ENCODE measurements at places on chromosomes 1 and 21.

DNA sequence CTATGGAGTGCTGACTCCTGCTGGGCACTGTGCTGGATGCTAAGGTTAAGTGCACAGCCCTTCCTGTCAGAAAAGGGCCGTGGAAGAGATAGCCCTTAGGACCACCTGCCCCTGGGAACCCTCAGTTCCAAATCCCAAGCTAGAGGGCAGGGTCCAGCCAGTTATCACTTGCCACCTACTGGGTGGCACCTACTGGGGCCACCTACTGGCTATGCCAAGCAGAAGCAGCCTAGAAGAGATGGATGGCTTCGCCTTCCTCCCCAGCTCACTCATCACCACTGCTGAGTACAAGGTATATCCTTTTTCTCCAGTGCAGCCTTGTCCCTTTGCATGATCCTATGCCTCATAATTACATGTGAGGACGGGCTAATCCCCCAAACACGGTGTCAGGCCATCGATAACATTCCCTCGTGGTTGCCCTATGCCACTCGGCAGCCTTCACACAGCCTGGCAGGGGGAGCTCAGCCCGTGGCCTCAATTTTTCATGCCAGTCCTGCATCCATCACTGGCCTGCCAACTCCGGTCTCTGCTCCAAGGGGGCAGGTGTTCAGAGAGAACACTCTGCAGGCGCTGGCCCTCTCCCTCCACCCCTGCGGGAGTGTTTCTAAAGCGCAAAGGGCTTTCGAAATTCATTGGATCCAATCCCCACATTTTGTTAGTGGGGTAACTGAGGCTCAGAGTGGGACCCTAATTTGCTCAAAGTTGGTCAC is 49.0 kb downstream of the SYT2 start:
- DNase-seq: peak; percentile 20

- DNase-seq: no peak
Measured at GRCh38 chr21:44730951-44731579, 19.7 kb upstream of the TSPEAR start.

DNA sequence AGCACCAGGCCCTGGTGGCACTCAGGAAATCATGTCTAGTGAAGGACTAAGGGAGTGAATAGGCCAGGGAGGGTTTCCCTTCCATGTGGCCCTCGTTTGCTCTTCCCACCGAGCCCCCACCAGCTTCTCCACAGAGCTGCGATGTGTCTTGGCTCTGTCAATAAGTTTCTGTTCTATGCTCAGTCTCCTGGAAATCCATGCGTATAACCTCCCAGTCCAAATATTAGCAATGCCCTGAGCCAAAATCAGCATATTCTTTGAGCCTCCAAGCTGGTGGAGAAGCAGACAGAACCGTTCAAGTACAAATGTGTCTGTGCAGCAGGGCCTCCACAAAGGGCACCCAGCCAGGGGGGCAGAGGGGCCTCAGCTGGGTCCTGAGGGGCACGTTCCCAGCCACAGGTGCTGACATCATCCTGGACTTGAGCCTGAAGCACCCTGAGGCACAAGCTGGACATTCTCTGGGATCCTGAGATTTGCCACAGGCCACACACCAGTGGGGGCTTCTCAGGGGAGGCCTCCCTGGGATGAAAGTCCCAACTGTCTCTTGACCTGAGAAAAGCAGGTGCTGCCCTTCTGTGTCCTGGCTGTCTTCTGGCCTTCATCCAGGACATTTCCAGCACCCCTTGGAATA is 350.5 kb upstream of the VAMP3 start:
- DNase-seq: no peak

- DNase-seq: peak; percentile 49
Measured at GRCh38 chr1:39980555-39981313, 25.8 kb downstream of the MFSD2A start.

DNA sequence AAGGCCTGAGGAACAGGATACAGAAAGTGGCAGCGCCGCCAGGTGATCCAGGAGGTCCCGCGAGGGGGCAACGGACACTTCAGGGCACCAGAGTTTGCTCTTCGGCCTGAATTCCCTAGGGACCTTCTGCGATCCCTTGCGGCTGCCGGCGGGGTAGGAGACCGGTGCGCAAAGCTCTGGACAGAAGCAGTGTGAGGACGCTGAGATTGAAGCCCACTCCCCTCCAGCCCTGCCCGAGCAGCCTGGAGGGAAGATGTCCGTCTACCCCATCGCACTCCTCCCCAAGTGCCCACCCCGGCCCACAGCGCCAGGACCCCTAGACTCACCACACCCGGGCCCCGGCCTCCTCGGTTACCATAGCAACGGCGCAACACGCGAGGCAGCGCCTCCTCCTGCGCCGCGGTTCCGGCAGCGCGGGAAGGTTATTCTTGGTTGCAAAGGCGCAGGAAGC is at the start of gene ANKRD45:
ANKRD45 (minus strand) TSS at position 361 of the 451 bp plus-strand sequence. CDS start 10,433 bp downstream, outside the sequence.
- peak; percentile 40 for DNase-seq

GRCh38 chr1:214247501-214248041 is 33.4 kb upstream of the SMYD2 start:
- no peak for DNase-seq

- peak; percentile 89 for DNase-seq
Measured at GRCh38 chr21:31351438-31351837, 7.4 kb upstream of the TIAM1 start.

GRCh38 chr1:150311762-150312161 is 9.6 kb upstream of the PRPF3 start:
- no peak for DNase-seq

DNA sequence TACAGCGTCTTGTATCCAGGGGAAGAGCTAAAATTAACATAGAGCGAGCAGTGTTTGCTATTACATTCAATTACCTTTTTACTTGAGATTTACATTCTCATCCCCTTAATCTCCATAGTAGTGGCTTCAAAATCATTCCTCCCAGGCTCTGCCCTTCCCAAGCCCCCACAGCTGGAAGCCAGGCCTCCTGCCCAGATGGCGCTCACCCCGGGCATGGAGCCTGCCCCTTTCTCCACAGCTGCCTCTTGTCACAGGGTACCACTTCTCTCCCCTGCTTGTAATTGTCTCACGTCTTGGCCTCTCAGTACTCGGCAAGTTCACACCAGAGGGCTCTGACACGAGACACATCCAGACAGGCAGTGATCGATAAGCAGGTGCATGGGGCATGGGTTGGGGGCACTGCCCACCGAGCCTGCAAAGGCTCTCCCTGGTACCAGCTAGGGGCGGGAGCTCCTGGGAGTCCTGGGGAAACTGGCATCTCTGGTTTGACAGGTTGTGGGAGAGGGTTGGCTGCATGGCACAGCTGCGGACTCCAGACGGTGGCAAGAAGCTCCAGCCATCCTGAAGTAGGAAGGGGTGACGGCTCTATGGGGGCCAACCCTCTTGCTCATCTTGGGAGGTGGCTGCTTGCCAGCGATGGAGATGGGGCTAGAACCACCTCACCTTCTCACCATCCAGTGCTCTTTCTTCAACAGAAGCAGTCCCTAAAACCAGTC is 20.1 kb downstream of the CASZ1 start:
- peak; percentile 73 for DNase-seq

DNA sequence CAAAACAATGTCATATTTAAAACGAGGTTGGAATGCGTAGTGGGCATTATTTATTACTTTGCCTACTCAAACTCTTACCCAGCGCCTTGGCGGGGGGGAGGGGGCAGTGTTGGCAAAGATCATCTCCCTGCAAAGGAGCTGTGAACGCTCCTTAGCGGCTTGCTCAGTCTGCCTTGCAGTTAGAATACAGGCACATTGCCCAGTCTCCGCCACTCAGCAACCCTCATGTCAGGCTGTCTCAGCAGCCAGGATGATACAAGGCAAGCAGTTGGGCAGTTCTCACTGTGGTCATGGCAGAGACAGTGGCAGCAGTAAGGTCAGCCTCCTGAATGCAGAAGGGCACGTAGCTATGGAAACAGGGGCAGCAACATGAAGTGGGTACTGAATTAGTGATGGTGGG is 170.4 kb upstream of the KCNK2 start:
- DNase-seq: no peak

GRCh38 chr1:150256198-150256553 is 1.4 kb upstream of the CA14 start:
- no peak for DNase-seq

- DNase-seq: no peak
Measured at GRCh38 chr1:62450301-62450700, 13.5 kb downstream of the USP1 start.

GRCh38 chr1:165928075-165928731 is 100.8 kb downstream of the UCK2 start:
- peak; percentile 77 for DNase-seq

- no peak for DNase-seq
Measured at GRCh38 chr1:31215065-31215570, 24.6 kb downstream of the NKAIN1 start.

DNA sequence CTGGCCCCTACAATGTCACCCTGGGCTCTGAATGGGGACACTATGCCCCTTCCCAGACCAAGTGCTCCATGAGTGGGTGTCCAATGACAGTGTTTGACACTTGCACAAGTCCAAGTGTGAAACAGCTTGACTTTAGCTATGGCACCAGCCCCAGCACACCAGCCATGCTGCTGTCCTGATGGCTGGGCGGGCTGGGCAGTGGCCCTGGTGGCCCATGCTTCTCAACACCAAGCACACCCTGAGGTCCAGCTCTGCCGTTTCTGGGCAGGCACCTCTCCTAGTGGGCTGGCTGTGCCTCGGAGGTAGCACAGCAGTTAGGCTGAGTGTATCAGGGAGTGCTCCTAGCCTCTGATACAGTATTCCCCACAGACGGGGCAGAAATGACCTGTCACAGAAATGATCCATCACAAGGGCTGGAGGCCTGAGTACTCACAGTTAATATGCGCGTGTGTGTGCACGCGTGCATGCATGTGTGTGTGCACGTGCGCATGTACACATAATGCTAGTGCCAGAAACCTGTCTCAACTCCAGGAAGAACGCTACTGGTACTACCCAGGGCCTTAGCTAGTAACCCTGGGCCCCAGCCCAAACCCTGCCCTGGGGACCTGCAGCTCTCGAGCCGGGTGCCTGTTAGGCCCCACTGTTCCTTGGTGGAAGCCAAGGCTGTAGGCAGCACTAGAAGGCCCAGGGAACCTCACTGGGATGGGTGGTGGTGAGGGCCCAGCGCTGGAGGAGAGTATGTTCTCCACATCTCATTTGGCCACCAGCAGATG is 134.0 kb downstream of the DMRTB1 start:
- DNase-seq: no peak

GRCh38 chr1:117671781-117672501 is 66.1 kb downstream of the TENT5C start:
- no peak for DNase-seq

- no peak for DNase-seq
Measured at GRCh38 chr1:219189952-219190351, 16.3 kb downstream of the LYPLAL1 start.

DNA sequence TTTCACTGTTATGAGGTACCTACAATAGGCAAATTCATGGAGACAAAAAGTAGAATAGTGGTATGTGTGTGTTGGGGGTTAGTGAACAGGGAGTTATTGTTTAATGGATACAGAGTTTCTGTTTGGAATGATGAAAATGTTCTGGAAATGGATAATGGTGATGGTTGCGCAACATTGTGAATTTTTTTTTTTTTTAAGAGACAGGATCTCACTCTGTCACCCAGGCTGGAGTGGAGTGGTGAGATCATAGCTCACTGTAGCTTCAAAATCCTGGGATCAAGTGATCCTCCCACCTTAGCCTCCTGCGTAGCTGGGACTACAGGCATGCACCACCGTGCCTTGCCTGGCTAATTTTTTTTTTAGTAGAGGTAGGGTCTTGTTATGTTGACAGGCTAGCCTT is 34.5 kb upstream of the TRABD2B start:
- peak; percentile 20 for DNase-seq

DNA sequence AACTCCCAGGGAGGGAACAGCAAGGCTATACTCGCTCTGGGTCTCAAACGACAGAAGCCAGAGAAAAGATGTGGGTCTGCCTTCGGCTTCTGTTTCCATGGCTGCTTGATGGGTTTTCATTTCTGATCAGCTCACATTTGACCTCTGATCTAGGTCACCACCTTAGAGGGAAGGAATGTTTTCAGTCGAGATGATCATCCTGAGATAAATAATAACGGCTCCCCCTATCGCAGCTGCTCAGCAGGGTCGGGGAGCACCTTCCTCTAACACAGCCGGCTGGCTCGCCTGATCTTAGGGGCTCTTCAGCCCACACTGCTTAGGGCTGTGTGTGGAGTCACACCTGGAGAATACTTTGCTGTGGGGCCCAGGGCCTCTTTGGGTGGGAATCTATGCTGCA is 53.1 kb upstream of the ZNF648 start:
- no peak for DNase-seq

- no peak for DNase-seq
Measured at GRCh38 chr1:91555074-91555730, 54.6 kb downstream of the CDC7 start.

Data from epithelial cell of esophagus (primary cell).